ENCODE measurements at places on chromosomes 7 and 10. TPM values are rescaled to one million over a fixed set of nuclear protein-coding genes. Genes with fewer than 3 reads are reported as not detected.

- no peaks in the 10 kb centered on the region for H3K27me3 ChIP-seq
- H3K36me3 ChIP-seq, result no peaks in the 10 kb centered on the region
- H3K4me3 ChIP-seq, result no peak overlapping the region
- DNase-seq, result no peak
- no peaks in the 10 kb centered on the region for H3K4me1 ChIP-seq
Observed at GRCh38 chr10:93851169-93851568, 42.6 kb upstream of the SLC35G1 start.

- H3K4me1 ChIP-seq, result peaks cover 34% of the 10 kb centered on the region
- peak; percentile 33 for DNase-seq
- no peaks in the 10 kb centered on the region for H3K36me3 ChIP-seq
- H3K4me3 ChIP-seq, result no peak overlapping the region
Observed at GRCh38 chr10:132586739-132587138, 49.2 kb downstream of the INPP5A start.

DNA sequence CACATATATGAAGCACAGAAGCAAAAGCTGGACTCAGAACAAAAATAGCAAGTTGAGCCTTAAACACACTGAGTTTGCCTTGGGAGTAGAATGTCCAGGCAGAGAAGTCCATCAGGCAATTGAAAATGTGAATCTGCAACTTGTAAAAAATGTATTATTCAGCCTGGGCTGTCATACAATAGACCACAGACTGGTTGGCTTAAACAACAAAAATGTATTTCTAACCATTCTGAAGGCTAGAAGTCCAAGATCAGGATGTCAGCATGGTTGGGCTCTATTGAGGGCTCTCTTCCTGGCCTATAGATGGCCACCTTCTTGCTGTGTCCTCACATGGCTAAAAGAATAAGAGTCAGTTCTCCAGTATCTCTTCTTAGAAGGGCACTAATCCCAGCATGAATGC, 76.5 kb upstream of the CAPZA2 start:
- DNase-seq, result no peak
- H3K27me3 ChIP-seq, result no peaks in the 10 kb centered on the region
- H3K4me1 ChIP-seq, result peaks cover 7% of the 10 kb centered on the region
- H3K4me3 ChIP-seq, result no peak overlapping the region
- peaks cover 6% of the 10 kb centered on the region for H3K36me3 ChIP-seq
- no peak overlapping the region for H3K27ac ChIP-seq

GRCh38 chr7:33511778-33512177, 382.4 kb downstream of the BBS9 start:
- no peaks in the 10 kb centered on the region for H3K36me3 ChIP-seq
- no peaks in the 10 kb centered on the region for H3K4me1 ChIP-seq
- no peaks in the 10 kb centered on the region for H3K27me3 ChIP-seq
- H3K27ac ChIP-seq, result no peak overlapping the region
- DNase-seq, result no peak
- H3K4me3 ChIP-seq, result no peak overlapping the region

DNA sequence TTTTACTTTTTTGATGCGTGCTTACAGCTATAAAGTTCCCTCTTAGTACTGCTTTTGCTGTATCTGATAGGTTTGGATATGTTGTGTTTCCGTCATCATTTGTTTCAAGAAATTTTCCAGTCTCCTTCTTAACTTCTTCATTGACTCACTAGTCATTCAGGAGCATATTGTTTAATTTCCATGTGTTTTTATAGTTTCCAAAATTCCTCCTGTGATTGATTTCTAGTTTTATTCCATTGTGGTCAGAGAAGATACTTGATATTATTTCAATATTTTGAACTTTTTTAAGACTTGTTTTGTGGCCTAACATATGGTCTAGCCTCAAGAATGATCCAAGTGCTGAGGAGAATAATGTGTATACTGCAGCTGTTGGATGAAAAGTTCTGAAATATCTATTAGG, 75.5 kb upstream of the CREB5 start:
- H3K27me3 ChIP-seq, result no peaks in the 10 kb centered on the region
- no peak overlapping the region for H3K27ac ChIP-seq
- H3K4me1 ChIP-seq, result no peaks in the 10 kb centered on the region
- no peak for DNase-seq

- DNase-seq, result no peak
- H3K4me3 ChIP-seq, result no peak overlapping the region
- no peaks in the 10 kb centered on the region for H3K36me3 ChIP-seq
- no peaks in the 10 kb centered on the region for H3K4me1 ChIP-seq
- no peaks in the 10 kb centered on the region for H3K27me3 ChIP-seq
Observed at GRCh38 chr7:47762746-47763062, 180.8 kb upstream of the TNS3 start.

DNA sequence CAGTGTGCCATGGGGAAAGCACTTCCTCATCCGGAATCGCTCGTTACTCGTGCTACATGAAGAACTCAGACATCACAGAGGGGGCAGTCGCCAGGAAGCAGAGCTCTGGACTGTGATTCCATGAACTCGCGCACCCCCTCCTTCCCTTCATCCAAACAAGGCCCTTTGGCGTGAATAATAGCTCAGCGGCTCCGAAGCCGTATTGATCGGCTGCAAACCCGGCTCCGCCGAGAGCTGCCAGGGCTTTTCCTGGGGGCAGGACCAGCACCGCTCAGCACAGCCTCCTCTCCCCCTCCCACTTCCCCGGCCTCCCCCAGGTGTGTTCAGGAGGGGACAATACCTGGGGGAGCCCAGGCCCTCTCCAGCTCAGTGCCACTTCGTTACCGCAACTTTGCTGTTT, 129.0 kb upstream of the TCF7L2 start:
- no peaks in the 10 kb centered on the region for H3K27me3 ChIP-seq
- H3K4me1 ChIP-seq, result peaks cover 2% of the 10 kb centered on the region
- no peaks in the 10 kb centered on the region for H3K36me3 ChIP-seq
- no peak overlapping the region for H3K27ac ChIP-seq

- peaks cover 2% of the 10 kb centered on the region for H3K4me1 ChIP-seq
- H3K36me3 ChIP-seq, result no peaks in the 10 kb centered on the region
- no peak for DNase-seq
- H3K27ac ChIP-seq, result peak within 1 kb of the TSS; percentile 44
Observed at GRCh38 chr10:122560279-122560804, at the start of gene DMBT1. Gene DMBT1, plus strand, starts transcription at chr10:122560754. Its CDS starts 17 bp downstream, at chr10:122560771.

DNA sequence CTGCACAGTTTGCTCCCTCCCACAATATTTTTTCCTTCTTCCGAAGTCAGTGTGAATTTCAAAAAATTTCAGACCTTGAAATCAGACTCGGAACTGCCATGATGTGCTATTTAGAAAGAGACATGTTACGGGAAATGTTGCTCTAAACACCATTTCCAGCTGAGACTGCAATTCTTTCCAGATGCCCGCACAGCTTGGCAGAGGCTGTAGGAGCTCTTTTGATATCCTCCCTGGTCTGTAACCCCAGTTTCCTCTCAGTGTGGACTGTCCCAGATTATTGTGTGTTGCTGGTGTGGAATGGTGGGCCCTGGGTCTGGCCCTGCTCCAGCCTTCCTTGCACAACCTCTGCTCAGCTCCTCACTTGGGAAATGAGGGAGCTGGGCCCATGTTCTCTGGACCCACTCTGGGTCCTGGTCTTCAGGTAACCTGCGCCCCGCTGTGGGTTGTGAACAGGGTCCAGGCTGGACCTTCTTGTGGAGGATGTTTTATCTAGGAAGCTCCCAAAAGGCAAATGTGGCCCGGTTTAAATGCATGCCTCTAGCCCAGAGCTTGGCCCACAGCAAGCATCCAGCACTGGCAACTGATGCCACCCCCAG, 172.8 kb upstream of the CXCL12 start:
- no peak overlapping the region for H3K4me3 ChIP-seq
- H3K27ac ChIP-seq, result no peak overlapping the region
- DNase-seq, result no peak
- no peaks in the 10 kb centered on the region for H3K4me1 ChIP-seq
- no peaks in the 10 kb centered on the region for H3K27me3 ChIP-seq

Gene NKX1-2
- total RNA-seq, result not detected

Data from left lung (tissue), 14 donors.